ENCODE measurements at places on chromosomes 12 and 14.

- no peak for DNase-seq
Observed at GRCh38 chr12:29226616-29227015, 77.5 kb downstream of the FAR2 start.

DNA sequence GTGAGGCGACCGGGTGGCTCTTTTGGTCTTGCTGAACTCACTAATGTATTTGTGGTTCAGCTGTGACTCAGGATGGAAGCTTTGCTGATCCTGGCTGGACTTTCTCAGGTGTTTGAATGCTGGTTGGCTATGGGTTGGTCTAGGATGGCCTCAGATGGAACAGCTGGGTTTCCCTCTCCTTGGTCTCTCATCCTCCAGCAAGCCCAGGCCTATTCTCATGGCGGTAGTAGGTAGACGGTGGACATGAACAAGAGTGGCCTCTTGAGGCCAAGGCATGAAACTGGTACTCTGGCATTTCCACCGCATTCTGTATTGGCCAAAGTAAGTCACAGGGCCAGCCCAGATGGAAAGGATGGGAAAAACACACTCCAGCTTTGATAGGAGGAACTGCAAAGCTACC is 11.8 kb upstream of the POLR3B start:
- DNase-seq: no peak

- no peak for DNase-seq
Observed at GRCh38 chr14:51188566-51189185, 51.4 kb upstream of the TMX1 start.

GRCh38 chr14:58646479-58646878 is 8.7 kb downstream of the DACT1 start:
- DNase-seq: no peak

- DNase-seq: no peak
Observed at GRCh38 chr14:68944162-68944561, 34.9 kb downstream of the ACTN1 start.

GRCh38 chr14:90460136-90460535 is 63.3 kb downstream of the CALM1 start:
- no peak for DNase-seq

GRCh38 chr14:92965281-92965680 is 42.3 kb downstream of the CHGA start:
- DNase-seq: no peak

- no peak for DNase-seq
Observed at GRCh38 chr12:32312049-32312670, 87.2 kb upstream of the FGD4 start.

- no peak for DNase-seq
Observed at GRCh38 chr12:5063149-5063548, 19.5 kb downstream of the KCNA5 start.

DNA sequence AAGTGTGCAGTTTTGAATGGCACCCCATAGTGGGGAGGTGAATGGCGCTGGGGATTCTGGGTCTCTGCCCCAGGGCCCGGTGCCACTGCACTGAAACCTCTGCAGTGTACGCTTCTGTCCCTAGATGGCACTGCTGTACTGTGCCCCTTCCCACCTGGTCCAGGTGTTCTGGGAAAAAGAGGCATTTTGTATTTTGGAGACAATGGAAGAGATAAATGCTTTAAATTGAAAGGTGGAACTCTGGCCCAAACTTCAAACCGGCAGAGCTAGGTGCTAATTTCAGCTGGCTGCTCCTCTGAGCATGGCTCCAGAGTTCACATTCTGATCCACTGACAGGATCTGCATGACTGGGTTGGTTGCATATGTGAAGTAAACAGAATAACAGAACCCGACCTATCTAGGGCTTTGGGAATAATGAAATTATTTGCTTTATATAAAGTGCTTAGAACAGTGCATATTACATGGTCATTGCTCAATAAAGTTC is 52.2 kb downstream of the KRT80 start:
- peak; percentile 51 for DNase-seq

GRCh38 chr12:125983094-125983783 is 918.0 kb downstream of the AACS start:
- no peak for DNase-seq

Data from CD4-positive, alpha-beta T cell treated with Interleukin-17A for 4 hours (primary cell).